Mesendoderm (in vitro differentiated cells): ENCODE measurements at places on chromosomes 1 and 21.
A peak's percentile ranks its signal among the peaks of the same experiment; 100 is the strongest.

GRCh38 chr1:47631411-47631995, 193.7 kb downstream of the FOXD2 start:
- no peak for DNase-seq

DNA sequence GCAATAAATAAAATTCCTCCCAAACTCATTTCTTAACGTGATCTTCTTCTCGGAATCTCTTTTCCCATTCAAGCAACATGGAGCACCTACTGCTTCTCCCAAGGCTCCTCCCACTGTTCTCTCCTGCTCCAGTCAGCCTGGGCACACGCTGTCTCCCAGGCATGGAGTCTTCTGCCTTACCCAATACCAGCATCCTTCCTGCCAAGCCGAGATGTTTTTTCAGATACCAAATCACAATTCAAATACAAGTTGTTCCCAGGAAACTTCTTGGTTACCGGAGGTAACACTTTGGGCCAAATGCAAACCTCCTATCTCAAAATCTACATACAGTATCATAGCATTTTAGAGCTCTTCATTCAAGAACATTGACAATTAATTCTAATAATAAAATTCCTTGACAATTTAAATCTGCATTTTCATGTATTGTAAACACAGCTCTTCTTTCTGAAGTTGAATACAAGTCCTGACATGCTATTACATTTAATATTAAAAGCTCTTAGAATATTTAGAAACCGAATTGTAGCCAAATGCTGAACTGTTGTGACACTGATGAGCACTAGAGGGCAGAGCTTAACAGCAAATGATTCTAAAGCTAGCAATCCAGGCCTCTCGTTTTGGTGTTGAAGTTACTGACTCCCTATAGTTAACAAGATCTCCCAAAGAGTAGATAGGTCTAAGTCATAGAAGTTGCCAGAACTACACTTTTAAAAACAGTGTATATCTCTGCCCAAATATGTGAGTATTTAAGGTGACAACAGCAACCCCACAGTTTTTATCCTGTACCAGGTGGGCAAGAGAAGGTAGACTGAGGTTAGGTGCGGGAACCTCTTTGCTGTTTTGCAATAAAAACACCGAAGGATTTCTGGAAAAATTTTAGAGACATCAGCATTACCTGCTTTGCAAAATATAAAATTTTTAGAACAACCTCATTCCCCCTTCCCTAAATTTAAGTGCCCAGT, 52.3 kb downstream of the BCAR3 start:
- peak; percentile 83 for DNase-seq

- peak; percentile 5 for DNase-seq
Observed at GRCh38 chr1:233905416-233906051, 1.1 kb downstream of the SLC35F3 start.

- peak; percentile 22 for DNase-seq
Observed at GRCh38 chr1:39789571-39790110, 976 bp upstream of the BMP8B start.

DNA sequence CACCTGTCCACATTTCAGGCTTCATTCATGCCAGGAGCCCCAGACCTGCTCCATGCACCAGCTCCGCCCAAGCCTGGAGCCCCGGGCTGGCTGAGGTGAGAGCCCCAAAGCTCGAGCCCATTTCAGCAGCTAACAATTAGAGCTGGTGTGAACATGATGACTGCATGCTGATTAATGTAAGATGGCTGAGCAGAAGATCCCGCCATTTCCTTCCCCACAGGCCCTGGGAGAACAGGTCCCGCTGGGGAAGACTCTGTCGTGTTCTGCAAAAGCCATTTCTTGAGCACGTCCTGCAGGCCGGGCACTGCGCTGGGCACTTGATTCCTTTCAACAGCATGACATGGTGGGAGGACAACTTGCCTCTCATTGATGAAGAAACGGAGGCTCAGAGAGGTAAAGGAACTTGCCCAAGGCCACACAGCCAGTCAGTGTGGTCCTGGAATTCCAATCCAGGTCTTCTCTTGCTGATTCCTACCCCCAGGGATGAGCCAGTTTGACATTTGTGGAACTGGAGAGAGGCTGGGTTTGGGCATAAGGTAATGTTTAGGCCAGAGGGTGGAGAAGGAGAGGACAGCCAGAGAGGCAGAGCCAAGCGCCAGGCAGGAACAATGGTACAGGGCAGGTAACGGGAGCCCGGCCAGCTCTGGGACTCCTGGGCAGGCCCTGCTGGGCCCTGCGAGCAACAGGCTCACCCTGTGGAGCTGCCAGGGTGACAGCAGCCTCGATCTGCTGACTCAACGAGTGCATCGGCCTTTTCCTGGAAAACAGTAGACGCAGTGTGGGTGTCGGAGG, 28.1 kb upstream of the EPHA2 start:
- DNase-seq = no peak

GRCh38 chr1:38728585-38728908, 131.0 kb downstream of the RRAGC start:
- DNase-seq = no peak

GRCh38 chr1:53541761-53542550, 82.8 kb downstream of the DMRTB1 start:
- peak; percentile 38 for DNase-seq

GRCh38 chr1:170714163-170714562, 50.2 kb downstream of the PRRX1 start:
- no peak for DNase-seq

- DNase-seq = no peak
Observed at GRCh38 chr1:223337174-223337869, 26.7 kb downstream of the SUSD4 start.

DNA sequence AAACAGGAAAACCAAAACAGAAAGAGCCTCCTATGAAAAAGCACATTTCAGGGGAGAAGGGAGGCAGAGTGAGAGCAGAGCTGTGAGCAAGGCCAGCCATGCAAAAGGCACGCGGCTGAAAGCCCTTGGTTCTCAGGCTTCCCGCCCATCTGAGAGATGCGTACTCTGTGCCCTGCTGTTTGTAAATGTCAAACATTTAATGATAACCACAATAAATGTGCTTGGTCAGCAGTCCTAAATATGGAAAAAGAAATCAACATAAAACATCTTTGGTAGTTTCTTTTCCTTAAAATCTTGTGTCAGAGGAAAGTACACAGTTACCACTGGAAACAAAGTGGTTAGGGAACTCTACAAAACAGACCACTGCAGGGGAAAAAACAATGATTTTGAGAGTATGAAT, 283.1 kb downstream of the DSCAM start:
- no peak for DNase-seq

- DNase-seq = peak; percentile 86
Observed at GRCh38 chr1:904310-904950, 19.3 kb upstream of the SAMD11 start.

DNA sequence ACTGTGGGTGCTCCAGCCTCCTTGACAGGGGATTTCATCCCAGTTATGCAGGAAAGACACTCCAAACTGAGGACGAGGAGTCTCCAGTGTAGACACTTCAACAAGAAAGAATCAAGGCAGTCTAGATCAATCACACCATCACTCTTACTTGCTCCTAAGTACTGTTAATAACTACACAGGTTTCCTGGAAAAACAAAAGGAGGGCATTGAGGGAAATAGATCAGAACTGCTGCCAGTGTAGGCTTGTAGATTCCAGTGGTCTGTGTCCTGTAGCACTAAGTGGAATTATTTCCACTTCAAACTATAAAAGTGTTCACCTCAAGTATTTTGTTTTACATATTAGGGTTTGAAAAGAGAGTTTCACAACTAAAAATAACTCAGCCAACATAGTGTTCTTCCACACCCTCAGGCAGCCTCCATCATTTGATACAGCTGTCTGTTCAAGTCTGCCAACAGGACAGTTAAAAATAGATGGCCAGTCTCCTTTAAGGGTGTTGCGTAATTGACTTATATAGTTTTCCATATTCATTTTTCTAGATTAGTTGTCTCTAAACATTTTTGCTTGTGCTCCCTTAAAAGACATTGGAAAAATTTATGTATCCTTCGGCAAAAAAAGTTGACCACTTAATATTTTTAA, 32.0 kb upstream of the AGL start:
- DNase-seq = no peak

DNA sequence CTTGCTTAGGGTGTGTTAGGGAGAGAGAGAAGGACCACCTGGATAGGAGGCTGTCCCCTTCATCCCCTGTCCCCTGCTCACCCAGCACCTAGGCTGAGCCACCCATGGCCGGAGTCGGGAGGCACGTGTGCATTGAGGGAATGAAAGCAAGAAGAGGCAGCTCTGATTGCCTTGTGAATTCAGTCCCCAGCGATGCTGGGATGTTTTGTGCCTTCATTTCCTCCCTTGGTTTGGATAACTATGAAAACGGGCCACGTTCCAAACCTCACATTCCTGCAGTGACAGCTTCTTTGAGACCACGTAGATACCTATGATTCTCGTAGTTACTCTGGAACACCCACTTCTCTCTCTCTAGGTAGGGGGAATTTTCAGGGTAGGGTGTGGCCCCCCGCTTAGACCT, 67.1 kb downstream of the MAN1C1 start:
- DNase-seq = no peak

DNA sequence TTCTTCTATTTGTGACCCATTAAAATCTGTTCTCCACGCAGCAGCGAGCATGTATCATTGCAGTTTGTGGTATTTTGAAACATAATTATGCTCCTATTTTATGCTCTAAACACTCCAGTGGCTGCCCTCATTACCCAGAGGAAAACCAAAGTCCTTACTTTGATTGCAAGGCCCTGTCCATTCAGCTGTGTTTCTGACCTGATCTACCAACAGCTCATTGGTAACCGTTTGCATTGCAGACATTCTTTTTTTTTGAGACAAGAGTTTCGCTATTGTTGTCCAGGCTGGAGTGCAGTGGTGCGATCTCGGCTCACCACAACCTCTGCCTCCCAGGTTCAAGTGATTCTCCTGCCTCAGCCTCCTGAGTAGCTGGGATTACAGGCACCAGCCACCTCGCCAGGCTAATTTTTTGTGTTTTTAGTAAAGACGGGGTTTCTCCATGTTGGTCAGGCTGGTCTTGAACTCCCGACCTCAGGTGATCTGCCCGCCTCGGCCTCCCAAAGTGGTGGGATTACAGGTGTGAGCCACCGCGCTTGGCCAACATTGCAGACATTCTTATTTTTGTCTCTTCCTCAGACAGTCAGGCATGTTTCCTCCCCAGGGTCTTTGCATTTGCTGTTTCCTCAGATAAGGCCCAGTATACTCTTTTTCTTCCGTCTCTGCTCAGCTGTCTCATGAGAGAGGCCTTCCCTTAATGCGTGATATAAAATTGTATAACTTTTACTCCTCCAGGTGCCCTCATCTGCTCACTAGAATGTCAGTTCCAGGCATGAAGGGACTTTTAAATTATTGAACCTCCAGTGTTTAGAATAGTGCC, 32.5 kb downstream of the THRAP3 start:
- DNase-seq = no peak

- DNase-seq = no peak
Observed at GRCh38 chr1:116880917-116881316, 28.8 kb upstream of the PTGFRN start.

DNA sequence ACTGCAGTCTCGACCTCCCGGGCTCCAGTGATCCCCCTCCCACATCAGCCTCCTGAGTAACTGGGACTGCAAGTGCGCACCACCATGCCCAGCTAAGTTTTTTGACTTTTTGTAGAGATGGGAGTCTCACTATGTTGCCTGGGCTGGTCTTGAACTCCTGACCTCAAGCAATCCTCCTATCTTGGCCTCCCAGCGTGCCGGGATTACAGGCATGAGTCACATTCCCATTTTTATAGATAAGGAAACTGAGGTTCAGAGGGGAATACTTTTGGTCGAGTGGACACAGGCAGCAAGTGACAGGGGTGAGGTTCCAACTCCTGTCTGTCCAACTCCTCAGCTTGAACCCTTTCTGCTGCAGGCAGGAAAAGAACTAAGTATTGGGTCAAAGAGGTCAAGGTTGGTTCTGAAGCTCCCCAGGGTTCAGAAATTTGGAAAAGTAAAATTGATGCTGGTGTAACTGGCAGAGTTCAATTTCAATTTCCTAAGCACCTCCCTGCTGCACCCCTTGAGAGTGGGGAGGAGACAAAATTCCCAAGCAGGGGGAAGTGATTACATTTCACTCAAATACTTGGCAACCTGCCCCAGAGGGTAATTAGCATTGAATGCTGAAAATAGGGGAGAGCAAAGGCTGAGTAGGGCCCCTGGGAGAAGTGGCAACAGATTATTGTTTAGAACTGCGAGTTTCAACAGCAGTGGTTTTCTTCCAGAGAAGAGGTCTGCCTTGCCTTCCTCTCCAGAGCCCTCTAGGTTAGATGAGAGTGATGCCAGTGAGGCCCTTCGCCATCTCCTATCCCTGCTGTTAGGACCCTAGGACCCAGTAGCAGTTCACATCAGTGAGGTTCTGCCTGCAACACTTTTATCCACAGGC, 17.5 kb upstream of the ALPL start:
- DNase-seq = peak; percentile 82

- no peak for DNase-seq
Observed at GRCh38 chr1:18411820-18412641, 68.7 kb upstream of the KLHDC7A start.

- DNase-seq = peak; percentile 49
Observed at GRCh38 chr1:40877698-40878097, 15.5 kb upstream of the CITED4 start.

DNA sequence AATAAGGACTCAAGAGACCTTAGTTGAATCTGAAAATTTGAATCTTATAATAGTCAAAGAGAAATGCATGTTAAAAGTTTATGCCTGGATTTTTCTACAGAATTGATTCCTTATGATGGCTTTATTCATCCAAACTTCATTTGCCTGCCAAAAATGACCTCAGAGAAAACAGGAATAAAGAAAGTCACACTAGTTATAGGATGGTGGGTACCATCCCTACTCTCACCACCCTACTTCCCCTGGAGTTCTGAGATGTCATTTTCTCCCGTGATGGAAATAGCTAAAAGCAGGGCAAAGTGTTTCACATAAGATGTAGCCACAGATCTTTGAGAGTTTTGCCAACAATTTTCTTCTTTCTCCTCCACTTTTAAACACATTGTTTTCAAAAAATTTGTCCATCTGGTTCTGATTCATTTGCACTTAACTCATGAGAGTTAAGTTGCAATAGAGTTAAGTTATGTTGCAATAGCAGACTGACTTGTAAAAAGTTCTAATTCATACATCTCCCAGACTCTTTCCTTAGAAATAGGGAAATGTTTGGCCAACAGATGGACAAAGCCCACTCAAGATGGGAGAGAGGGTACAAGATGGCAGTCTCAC, 384.6 kb downstream of the PLPP3 start:
- DNase-seq = no peak

DNA sequence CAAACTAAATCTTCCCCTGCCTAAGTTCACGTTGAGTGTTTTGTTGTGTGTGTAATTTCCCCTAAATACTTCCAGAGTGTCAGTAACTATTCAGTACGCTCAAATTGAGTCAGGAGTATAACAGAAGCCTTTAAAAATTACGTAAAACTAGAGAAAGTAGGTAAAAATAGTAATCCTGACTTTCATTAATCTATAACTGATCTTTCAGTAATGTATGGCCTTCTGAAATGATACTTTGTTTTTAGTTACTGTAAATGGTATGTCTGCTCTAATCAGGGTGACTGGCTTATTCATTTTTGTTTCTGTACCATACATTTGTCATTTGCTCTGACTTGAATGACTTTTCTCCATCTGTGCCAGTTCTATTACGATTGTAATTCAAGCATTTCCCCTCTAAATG, 29.4 kb downstream of the MIER1 start:
- DNase-seq = no peak
